ENCODE measurements at places on chromosomes 16 and 17. TPM values are rescaled to one million over a fixed set of nuclear protein-coding genes. Genes with fewer than 3 reads are reported as not detected.

- no peak for DNase-seq
These were observed 137.4 kb downstream of the PARN start for GRCh38 chr16:14492614-14493013.

DNA sequence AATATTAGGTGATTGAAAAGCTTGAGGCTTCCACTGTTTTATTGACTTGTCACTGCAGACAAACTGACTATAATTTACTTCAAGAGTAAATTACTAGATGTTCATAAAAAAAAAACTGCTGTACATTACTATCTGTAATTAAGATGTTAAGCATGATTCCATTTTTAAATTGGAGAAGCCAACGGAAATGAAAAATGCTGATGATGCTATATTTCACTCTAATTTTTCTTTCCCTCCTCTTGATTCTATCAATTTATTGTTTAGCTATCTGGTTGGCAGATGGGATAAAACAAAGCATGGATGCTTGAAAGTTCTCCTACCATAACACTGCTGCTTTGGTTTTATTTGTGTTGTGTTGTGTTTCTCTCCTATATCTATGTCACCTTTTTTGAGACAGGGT lies 41.0 kb downstream of the MAF start:
- no peak for DNase-seq

- DNase-seq, result no peak
These were observed 3.4 kb upstream of the MEFV start for GRCh38 chr16:3259836-3260235.

DNA sequence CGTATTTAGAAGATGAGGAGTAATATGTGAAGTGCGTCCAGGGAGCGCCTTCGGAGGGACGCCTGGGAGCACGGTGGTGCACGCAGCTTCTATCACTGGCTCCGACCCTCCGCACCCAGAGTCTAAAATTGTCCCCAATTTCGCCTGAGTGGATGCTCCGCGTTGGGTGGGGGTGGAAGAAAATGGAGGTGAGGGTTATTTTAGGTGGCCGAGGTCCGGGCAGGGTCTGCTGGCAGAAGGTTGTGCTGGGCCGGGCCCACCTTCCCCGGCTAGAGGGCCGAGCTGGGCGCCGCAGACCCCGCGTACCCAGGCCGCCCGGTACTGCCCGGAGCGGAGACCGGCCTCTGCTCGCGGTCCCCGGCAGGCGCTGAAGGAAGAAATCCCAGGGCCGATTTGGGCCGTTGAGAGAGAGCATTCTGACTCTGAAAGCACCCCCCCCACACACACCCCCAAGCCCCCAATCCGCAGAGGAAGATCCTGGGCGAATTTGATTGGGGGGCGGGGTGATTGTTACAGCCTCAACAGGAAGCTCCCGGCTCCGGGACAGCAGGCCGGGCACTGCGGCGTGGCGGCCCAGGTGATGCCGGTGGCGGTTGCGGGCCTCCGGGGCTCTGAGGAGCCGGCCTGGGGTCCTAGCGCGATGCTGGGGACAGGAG lies 3.0 kb downstream of the BAHCC1 start:
- no peak for DNase-seq

- DNase-seq, result peak; percentile 8
These were observed 423.5 kb downstream of the MAF start for GRCh38 chr16:79177018-79177417.

GRCh38 chr17:21289902-21290571 lies 5.5 kb downstream of the MAP2K3 start:
- no peak for DNase-seq

CMTM2 gene
- 0.82 TPM for total RNA-seq

SLC12A3 gene
- total RNA-seq, result not detected

GRCh38 chr17:17813055-17813724 lies 23.6 kb downstream of the SREBF1 start:
- DNase-seq, result no peak

GRCh38 chr16:27829975-27830374 lies 233.5 kb downstream of the GSG1L start:
- no peak for DNase-seq

DNA sequence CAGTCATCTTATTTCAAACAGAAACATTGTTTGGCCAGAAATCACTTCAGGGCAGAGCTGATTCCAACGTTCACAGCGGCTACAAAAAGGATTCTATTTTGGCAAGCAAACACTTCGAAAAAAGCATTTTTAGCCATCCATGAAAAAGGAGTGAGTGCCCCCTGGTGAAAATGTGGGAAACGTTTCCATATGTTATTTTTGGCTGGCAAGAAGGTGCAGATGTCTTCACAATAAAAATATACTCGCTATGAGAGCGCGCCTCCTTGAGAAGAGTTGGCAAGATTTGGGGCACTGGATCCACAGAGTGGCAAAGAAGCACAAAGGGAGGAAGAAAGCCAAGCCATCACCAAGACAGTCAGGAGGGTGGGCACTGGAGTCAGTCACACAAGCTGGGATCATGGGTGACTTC lies 191.1 kb downstream of the CHD9NB start:
- no peak for DNase-seq

GPR142 gene
- total RNA-seq, result not detected

GRCh38 chr17:40485851-40486521 lies 15.4 kb downstream of the TNS4 start:
- DNase-seq, result peak; percentile 61

Data from natural killer cell (primary cell).